HS-27A (cell line): ENCODE measurements at places on chromosomes 16 and 17.

DNA sequence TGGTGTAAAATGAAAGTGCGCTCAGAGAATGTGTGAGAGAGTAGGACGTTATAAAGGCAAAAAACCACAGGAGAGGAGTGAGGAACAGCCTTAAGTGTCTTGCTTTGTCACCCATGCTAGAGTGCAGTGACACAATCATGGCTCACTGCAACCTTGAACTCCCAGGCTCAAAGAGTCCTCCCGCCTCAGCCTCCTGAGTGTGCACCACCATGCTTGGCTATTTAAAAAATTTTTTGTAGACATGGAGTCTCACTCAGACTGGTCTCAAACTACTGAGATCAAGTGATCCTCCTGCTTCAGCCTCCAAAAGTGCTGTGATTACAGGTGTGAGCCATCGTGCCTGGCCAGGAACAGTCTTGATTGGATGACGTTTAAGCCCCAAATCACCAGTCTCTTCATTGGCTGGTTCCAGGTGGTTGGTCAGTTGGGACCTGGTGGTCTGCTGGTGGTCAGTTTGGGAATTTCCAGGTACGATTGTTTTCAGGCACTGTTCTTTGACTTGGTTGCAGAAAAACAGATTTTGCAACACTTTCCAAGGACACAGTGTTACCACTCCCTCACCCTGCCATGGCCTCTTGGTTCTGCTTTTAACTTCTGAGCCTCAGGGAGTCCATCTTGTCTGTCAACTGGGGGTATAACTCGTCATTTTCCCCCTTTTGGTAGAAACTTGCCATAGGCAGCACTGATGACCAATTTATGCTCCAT, 21.2 kb downstream of the DHODH start:
- no peak for DNase-seq

DNA sequence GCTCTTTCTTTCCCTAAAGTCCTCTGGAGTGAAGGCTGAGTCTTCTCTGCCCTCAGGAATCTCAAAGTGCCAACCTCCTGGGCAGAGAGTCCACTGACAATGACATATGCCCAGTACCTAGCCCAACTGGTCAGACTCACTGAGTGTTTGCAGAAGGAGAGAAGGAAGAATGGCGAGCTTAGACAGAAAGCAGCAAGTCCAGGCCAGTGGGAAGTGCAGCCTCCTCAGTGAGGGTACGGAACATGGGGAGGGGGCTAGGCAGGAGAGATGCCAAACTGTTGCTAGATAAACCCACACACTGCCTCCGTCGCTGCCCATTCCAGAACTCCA, 678 bp downstream of the EXOC7 start:
- DNase-seq = no peak

GRCh38 chr16:24571096-24571495, 31.7 kb downstream of the RBBP6 start:
- DNase-seq = no peak

- DNase-seq = no peak
Observed at GRCh38 chr17:31843070-31843745, 15.8 kb downstream of the COPRS start.

DNA sequence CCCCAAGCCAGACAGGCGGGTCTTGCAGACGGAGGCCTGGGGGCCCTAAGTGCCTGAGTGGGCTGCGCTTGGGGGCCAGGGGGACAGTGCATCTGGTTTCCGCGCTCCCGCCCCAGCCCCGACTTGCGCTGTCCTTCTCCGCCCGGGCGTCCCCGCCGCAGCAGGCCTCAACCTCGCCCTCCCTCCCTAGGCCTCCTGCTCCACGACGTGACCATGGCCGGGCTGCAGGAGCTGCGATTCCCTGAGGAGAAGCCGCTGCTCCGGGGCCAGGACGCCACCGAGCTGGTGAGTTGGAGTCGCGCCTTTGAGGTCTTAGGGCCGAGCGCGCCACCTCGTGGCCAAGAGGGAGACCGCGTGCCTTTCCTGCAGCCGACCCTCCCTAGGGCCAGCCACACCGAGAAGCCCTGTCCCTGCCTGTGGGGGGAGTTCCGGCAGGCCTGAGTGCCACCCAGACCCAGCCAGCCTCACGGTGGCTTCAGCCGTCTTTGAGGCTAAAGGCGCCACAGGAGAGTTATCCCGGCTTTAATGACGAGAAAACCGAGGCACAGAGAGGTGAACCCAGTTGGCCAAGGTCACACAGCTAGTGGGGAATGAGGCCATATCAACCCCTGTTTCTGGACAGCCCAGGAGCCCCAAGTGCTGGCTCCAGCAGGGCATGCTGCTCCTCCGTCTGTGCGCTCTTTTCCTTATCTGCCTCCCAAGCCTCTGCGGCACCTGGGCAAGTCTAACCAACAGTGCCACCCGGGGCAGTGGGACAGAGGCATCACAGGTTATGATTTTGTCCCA, 12.2 kb upstream of the NDRG4 start:
- peak; percentile 33 for DNase-seq

DNA sequence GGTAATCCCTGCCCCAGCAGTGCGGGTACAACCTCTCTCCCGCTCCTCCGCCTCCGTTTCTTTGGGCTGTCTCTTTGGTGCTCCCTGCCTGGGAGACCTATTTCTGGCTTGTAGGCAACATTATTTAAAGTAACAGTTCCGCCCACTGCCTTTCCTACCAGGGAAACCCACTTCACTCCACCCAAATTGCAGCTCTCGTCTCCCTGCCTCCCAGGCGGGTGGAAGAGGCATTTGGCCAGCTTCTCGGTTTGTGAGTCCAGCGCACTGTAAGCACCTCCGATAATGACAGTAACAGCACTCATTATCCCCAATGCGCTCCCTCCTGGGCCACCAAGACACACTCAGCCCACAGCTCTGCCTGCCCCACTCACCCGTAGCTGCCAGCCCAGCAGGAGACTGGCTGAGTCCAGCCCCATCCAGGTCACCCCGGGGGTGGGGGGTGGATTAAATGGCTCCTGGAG, 165.1 kb upstream of the CDC42EP4 start:
- no peak for DNase-seq

DNA sequence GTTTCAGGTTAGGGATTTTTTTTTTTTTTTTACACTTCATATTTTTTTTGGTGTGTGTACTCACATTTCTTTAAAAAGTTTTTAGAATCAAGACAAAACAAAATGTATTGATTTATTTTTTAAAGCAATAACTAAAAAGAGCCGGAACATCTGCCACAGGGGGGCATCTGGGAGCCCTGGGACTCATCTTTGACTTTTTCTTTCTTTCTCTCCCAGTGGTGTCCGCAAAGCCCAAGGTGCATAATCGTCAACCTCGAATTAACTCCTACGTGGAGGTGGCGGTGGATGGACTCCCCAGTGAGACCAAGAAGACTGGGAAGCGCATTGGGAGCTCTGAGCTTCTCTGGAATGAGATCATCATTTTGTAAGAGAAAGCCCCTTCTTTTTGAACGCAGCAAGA, 36.3 kb downstream of the WWP2 start:
- no peak for DNase-seq

- no peak for DNase-seq
Observed at GRCh38 chr16:87658564-87659225, 56.4 kb downstream of the JPH3 start.

GRCh38 chr17:412211-413015, 59.8 kb upstream of the RPH3AL start:
- peak; percentile 26 for DNase-seq
